ENCODE measurements at places on chromosomes 3 and 15.
A peak's percentile ranks its signal among the peaks of the same experiment; 100 is the strongest.

DNA sequence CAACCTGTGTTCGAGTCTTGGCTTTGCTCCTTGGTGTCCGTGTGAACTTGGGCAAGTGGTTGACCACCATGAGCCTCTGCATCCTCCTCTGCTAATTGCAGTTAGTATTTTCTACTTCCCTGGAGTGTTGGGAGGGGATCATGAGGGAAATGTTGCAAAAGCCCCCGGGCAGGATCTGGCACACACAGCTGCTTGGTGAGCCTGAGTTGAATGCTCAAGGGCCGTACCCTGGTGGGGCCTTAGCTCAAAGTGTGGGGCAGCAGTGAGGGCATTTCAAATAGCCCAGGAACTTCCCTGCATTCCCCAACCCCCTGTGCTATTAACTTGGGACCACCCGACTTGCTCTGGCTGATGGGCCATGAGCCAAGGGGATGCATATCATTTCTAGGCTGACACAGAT, 94.9 kb upstream of the SLC6A11 start:
- H3K36me3 ChIP-seq: no peaks in the 10 kb centered on the region
- H3K27ac ChIP-seq: no peak overlapping the region
- H3K4me3 ChIP-seq: no peak overlapping the region
- no peaks in the 10 kb centered on the region for H3K27me3 ChIP-seq
- DNase-seq: no peak
- no peaks in the 10 kb centered on the region for H3K4me1 ChIP-seq

GRCh38 chr15:31500766-31501449, 174.3 kb downstream of the KLF13 start:
- H3K27ac ChIP-seq: no peak overlapping the region
- H3K4me1 ChIP-seq: no peaks in the 10 kb centered on the region
- H3K27me3 ChIP-seq: no peaks in the 10 kb centered on the region
- no peak overlapping the region for H3K4me3 ChIP-seq
- no peaks in the 10 kb centered on the region for H3K36me3 ChIP-seq

GRCh38 chr3:150409512-150410310, 1.6 kb downstream of the TSC22D2 start:
- H3K27ac ChIP-seq: peak overlapping the region; percentile 100
- peak overlapping the region; percentile 60 for H3K4me3 ChIP-seq
- peak; percentile 82 for DNase-seq
- H3K27me3 ChIP-seq: no peaks in the 10 kb centered on the region
- H3K4me1 ChIP-seq: peaks cover 29% of the 10 kb centered on the region

DNA sequence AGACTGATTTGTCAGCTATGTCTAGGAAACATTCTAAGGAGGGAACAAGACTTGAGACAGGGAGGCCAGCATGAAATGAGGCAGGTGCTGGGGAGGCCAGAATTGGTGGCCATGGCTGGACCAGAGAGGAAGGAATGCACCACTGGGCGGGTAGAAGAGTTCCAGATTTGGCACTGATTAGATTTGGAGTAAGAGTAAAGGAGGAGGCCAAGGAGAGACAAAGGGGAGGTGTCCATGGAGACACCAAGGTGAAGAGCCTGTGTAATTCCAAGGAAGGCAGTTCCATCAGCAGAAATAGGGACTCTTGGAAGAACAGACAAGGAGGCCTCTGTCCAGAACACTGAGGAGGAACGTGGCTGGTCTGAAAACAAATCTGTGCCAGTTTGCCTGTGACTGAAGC, 1.8 kb downstream of the ARNT2 start:
- peaks cover 46% of the 10 kb centered on the region for H3K27me3 ChIP-seq
- no peak for DNase-seq
- no peak overlapping the region for H3K4me3 ChIP-seq
- H3K4me1 ChIP-seq: peaks cover 6% of the 10 kb centered on the region
- H3K36me3 ChIP-seq: no peaks in the 10 kb centered on the region

DNA sequence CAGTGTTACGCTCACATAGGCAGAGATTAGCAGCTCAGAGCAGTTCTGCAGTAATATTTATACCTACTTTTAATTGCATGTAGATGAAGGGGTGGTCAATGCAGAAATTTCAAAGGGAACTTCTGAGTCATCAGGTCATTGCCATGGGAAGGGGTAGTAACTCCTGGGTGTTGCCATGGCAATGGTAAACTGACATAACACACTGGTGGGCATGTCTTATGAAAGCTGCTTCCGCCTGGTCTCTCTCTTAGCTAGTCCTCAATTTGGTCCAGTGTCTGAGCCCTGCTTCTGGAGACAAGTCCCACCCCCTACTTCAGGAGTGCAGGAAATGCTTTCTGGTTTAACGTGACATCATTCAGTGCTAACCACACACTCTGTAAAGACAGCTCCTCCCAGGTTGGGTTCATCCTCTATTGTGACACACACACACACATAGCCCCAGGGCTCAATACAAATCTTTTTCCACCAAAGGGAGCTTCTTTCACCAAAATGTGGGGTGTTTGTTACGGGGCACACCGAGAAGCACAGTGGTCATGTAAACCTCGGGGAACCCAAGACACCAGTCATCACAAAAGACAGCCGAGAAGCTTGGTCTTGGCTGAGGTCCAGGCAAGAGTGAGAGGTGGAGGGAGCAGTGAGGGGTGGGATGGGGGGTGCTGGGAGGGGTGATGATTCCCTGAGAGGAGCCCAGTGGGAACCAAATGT, 74.5 kb downstream of the TLE3 start:
- peaks cover 27% of the 10 kb centered on the region for H3K4me1 ChIP-seq
- no peaks in the 10 kb centered on the region for H3K36me3 ChIP-seq
- H3K27me3 ChIP-seq: no peaks in the 10 kb centered on the region
- H3K27ac ChIP-seq: peak overlapping the region; percentile 57
- DNase-seq: no peak

DNA sequence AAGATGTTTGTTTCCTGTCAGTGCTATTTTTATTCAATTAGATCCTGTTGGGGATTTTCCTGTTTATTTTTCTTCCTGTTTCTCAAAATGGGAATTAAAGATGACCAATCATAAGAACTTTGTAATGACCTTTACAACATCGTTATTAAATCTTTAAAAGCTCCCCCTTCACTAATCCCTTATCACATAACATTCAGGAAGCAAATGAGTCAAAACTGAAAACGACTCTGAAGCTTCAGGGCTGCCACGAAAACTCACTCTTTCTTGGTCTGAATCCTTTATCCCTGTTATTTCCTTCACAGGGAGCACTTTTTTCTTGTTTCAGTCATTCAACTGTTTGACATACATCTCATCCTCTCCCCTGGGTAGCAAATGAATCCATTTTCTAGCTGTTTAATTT, 75.8 kb upstream of the MB21D2 start:
- H3K27me3 ChIP-seq: no peaks in the 10 kb centered on the region
- H3K4me3 ChIP-seq: no peak overlapping the region
- no peaks in the 10 kb centered on the region for H3K4me1 ChIP-seq
- H3K36me3 ChIP-seq: no peaks in the 10 kb centered on the region

- H3K4me1 ChIP-seq: peaks cover 19% of the 10 kb centered on the region
- H3K4me3 ChIP-seq: no peak overlapping the region
- no peak overlapping the region for H3K27ac ChIP-seq
- DNase-seq: no peak
Observed at GRCh38 chr3:11221818-11222415, 50.3 kb upstream of the ATG7 start.

- no peaks in the 10 kb centered on the region for H3K36me3 ChIP-seq
- no peaks in the 10 kb centered on the region for H3K4me1 ChIP-seq
- DNase-seq: no peak
- no peaks in the 10 kb centered on the region for H3K27me3 ChIP-seq
Observed at GRCh38 chr3:9035473-9035872, 72.2 kb upstream of the RAD18 start.

DNA sequence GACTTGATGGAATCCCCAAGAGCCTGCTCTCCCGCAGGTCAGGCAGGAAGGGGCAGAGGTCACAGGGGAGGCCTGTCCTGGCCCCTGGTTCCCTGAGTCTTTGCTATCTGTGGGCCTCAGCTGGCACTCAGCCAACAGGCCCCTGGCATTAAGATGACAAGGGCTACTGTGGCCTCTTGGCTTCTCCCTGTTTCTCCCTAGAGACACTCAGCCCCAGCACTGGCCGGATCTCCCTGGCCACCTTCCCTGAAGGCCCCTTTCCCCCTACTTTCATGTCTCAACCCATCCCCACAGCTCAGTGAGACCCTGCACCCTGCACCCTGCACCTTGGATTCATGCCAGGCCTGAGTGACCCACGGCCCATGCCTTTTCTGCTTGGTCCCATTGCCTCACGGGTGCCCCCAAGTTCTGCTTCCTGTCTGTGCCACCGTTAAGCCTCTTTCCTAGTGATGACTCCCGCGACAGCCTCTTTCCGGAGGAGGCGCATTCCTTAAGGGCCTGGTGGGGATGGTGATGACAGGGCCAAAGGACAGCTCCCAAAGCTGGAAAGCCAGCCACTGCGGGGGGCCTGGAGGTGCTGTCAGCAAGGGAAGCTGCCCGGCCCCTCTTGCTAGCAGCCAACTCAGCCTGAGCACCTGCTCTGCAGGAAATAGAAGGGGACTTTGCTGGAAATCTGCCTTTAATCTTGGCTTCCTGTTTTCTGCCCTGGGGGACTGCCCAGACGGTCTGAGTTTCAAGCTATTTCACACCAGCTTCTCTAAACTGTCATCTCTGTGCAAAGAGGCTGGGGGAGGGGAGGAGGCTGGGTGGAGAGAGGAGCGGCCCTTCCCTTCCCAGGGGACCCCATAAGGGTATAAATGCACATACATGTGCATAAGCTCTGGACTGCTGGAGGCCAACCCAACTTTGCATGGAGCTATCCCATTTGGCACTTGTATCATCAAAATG, 4.8 kb upstream of the CSK start:
- no peaks in the 10 kb centered on the region for H3K27me3 ChIP-seq
- H3K4me3 ChIP-seq: no peak overlapping the region
- peaks cover 61% of the 10 kb centered on the region for H3K4me1 ChIP-seq
- H3K36me3 ChIP-seq: no peaks in the 10 kb centered on the region
- H3K27ac ChIP-seq: peak overlapping the region; percentile 87
- DNase-seq: peak; percentile 42

- no peak overlapping the region for H3K27ac ChIP-seq
- H3K36me3 ChIP-seq: no peaks in the 10 kb centered on the region
Observed at GRCh38 chr3:39426312-39426711, 19.8 kb downstream of the RPSA start.

- no peaks in the 10 kb centered on the region for H3K4me1 ChIP-seq
- H3K27me3 ChIP-seq: no peaks in the 10 kb centered on the region
- H3K36me3 ChIP-seq: no peaks in the 10 kb centered on the region
- no peak overlapping the region for H3K27ac ChIP-seq
- DNase-seq: no peak
- H3K4me3 ChIP-seq: no peak overlapping the region
Observed at GRCh38 chr3:86938416-86939105, 52.4 kb downstream of the VGLL3 start.

DNA sequence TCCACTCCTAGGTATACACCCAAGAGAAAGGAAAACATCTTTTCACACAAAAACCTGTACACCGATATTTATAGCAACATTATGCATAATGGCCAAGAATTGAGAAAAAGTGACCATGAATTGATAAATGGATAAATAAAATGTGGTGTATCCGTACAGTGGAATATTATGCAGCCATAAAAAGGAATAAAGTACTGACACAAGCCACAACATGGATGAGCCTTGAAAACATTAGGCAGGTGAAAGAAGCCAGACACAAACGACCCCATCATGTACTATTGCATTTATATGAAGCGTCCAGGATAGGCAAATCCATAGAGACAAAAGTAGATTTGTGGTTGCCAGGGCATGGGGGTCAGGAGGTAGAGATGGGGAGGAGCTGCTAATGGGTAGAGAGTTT, 64.2 kb upstream of the SLC6A6 start:
- H3K4me3 ChIP-seq: no peak overlapping the region
- no peak overlapping the region for H3K27ac ChIP-seq
- H3K36me3 ChIP-seq: no peaks in the 10 kb centered on the region
- no peaks in the 10 kb centered on the region for H3K27me3 ChIP-seq
- H3K4me1 ChIP-seq: peaks cover 7% of the 10 kb centered on the region

- H3K27ac ChIP-seq: no peak overlapping the region
- peak; percentile 23 for DNase-seq
Observed at GRCh38 chr3:59772416-59773408, 722.9 kb upstream of the CFAP20DC start.

GRCh38 chr3:23756206-23756840, 49.4 kb upstream of the UBE2E1 start:
- no peaks in the 10 kb centered on the region for H3K27me3 ChIP-seq
- no peaks in the 10 kb centered on the region for H3K4me1 ChIP-seq
- H3K27ac ChIP-seq: no peak overlapping the region
- no peaks in the 10 kb centered on the region for H3K36me3 ChIP-seq
- no peak overlapping the region for H3K4me3 ChIP-seq
- no peak for DNase-seq

DNA sequence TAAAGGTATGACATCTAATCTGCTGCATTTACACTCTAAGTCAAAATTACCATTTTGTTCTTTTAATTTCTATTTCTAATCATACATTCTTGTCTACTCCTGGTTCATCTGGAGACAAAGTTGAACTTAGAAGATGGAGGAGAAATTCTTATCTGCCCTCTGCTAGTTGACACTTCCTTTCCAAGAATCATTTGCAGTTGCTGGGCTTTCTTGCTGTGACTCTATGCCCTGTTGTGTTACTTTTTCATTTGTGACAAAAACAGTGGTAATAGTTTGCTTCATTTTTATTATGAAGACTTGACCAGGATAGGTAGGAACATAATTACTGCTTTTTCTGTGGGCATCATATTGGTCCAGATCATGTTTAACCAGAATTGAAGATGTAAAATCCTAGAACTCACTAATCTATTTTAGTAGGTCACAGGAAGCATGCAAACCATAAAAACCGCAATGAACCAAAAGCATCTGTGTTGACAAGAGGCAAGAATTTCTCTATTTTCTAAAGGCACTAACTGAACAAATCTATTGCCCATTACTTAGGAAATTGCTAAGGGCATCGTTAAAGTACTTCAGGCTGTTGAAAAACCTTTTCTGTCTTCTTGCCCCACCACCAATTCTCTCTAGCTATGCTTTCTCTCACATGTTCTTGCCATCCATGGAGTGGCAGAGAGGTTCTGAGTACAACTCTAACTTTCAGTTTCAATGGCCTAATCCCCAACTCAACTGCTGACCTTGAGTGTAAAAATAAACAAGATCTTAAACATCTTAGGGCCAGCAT, 4.2 kb upstream of the CCR2 start:
- H3K4me1 ChIP-seq: no peaks in the 10 kb centered on the region
- H3K4me3 ChIP-seq: no peak overlapping the region
- H3K27ac ChIP-seq: peak overlapping the region; percentile 53
- DNase-seq: no peak
- H3K36me3 ChIP-seq: no peaks in the 10 kb centered on the region
- H3K27me3 ChIP-seq: peaks cover 4% of the 10 kb centered on the region

DNA sequence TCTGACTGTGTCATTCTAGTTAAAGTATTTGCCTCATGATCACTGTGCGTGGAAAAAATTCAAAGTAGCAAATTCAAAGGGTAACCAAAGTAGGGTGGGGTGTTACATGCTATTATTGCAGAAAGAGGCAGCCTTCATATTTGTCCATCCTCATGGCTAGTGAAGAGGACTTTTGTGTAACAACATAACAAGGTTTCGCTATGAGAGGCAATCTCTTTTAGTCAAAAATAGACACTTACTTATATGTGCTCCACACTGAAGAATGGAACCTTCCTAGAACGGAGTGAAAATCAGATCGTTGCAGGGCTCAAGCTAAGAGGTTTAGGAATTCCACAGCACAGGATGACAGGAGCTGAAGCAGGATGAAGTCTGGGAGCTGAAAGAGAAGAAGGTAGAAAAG, 345.1 kb upstream of the CBLB start:
- no peaks in the 10 kb centered on the region for H3K27me3 ChIP-seq
- H3K4me1 ChIP-seq: no peaks in the 10 kb centered on the region
- no peak for DNase-seq

- H3K4me1 ChIP-seq: peaks cover 5% of the 10 kb centered on the region
- no peak for DNase-seq
- no peak overlapping the region for H3K27ac ChIP-seq
Observed at GRCh38 chr15:57418635-57419034, 42.3 kb downstream of the CGNL1 start.

Measured in transverse colon (tissue), 4 donors.